ENCODE measurements at places on chromosomes 1 and 21. TPM values are rescaled to one million over a fixed set of nuclear protein-coding genes. Genes with fewer than 3 reads are reported as not detected.

GRCh38 chr1:3695326-3696217 is 43.3 kb downstream of the TP73 start:
- no peaks in the 10 kb centered on the region for H3K36me3 ChIP-seq
- H3K27ac ChIP-seq = no peak overlapping the region
- peak overlapping the region; percentile 44 for H3K4me3 ChIP-seq
- no peaks in the 10 kb centered on the region for H3K27me3 ChIP-seq
- DNase-seq = no peak

DNA sequence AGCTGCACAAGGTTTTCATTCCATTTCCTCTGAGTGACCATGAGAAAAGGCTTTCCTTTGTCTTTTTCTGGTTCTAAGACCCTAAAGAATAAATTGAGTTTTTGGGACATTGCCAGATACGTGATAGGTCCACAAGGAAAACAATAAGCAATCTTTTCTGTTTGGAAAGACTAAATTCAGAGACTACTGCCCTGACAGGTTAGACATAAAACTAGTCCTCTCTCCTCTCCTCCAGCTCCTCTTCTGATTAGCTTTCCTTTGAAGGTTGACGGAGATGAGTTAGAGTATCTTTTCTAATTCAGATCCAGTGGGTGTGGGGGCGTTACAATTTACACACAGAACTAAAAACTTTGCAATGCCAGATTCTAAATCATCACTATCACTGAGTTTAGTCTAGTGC is 57.8 kb upstream of the C1orf53 start:
- H3K36me3 ChIP-seq = no peaks in the 10 kb centered on the region
- H3K27ac ChIP-seq = no peak overlapping the region
- H3K4me3 ChIP-seq = no peak overlapping the region
- H3K27me3 ChIP-seq = no peaks in the 10 kb centered on the region

DNA sequence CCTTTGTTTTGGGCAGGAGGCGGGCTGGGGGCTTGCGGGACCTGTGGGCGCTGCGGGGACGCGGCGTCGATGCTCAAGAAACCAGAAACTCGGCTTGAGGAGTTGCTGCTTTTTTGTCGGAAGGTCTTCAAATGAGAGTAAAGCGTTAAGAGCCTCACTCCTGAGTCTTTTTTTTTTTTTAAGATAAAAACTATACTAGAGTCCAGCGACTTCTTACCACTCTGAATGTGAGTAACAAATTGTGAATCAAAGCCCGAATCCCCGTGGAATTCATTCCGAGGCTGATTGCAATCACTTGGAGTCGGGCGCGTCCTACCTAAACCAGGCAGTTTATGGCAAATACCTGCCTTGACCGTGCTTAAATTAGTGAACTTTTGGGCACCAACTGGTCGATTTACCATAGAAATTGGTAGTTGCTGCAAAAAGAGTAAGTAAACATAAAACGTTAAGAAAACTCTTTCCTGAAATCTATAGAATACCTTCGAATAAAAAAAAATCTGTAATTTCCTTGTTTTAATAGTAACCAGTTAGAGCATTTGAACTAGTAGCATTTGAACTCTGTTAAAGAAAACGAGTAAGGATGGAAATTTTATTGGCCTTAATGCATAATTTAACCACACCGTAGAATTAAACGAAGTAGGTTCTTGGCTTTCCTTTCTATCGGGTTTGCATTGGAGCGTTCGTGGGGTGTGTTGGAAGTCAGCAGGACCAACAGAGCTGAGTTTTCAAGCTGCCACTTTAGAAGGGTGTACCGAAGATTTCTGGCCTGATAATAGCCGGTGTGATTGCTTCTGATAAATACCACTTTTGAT is 769 bp downstream of the GPSM2 start:
- H3K4me3 ChIP-seq = peak overlapping the region; percentile 97
- no peaks in the 10 kb centered on the region for H3K4me1 ChIP-seq
- H3K27me3 ChIP-seq = no peaks in the 10 kb centered on the region
- peak overlapping the region; percentile 69 for H3K27ac ChIP-seq

DNA sequence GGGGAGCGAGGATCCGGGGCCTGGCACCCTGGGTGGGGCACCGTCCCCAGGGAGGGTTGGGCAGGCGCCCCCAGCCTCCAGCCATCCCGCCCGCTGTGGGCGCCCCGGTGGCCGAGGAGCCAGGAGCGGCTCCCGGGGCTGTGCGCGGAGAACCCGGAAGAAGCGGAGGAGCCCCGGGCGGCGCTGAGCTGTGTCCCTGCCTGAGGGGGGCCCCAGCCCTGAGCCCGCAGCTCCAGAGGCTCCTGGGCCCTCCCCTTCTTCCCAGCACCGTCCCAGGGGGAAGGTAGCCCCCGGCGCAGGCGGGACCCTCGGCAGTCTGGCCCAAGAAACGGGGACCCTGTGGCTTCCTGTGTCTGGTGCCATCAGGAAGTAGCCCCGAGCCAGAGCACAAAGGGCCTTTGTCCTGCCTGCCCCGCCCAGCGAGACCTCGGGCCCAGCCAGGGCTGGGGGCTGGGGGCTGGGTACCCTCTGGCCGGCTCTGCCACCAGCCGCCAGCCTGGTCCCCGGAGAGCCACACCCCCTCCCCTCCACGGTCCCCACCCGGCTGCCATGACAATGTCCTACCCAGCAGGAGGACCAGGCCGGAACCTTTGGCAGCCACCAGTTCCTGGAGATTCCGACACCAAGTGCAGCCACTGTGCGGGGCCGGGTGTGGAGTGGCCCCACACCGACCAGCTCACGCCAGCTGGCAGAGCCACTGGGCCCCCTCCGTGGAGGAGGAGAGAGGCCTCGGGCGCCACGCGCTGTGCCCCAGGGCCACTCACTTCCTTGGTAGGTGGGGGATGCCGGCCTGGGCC is 15.6 kb upstream of the TTLL10 start:
- H3K4me3 ChIP-seq = peak overlapping the region; percentile 60
- H3K4me1 ChIP-seq = no peaks in the 10 kb centered on the region
- DNase-seq = no peak
- no peaks in the 10 kb centered on the region for H3K36me3 ChIP-seq

DNA sequence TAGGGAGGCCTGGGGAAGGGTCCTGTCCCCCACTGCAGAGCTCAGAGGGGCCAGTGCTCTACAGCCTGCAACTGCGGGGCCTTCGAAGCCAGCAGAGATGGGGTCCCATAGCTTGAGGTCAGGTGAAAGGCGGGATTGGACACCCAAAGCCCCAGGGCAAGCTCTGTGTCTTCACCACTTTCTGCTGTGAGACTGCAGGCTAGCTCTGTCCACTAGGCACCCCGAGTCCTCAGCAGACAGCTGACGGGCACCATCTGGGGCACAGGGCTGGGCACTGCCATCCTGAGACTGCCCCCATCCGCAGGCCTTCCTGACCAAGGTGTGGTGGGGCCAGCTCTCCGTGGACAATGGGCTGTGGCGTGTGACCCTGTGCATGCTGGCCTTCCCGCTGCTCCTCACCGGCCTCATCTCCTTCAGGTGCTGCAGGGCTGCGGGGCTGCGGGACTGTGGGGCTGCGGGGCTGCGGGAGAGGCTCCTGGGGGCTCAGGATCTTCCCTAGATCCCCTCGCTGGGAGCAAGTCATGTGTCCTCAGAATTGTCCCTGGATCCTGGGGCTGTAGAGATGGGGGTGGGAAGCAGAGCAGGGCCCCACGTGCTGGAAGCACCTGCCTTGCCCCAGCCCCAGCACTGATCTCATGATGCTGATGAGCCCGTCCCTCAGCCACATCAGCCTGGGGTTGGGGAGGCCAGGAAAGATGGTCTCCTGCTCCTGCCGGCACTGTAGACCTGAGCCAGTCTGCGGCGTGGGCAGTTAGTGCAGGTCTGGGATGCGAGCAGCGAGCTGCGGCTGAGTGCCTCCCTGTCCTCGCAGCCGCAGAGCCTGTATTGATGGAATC is 46.8 kb downstream of the TRPM2 start:
- no peak overlapping the region for H3K27ac ChIP-seq
- no peak for DNase-seq
- no peak overlapping the region for H3K4me3 ChIP-seq
- H3K36me3 ChIP-seq = no peaks in the 10 kb centered on the region

DNA sequence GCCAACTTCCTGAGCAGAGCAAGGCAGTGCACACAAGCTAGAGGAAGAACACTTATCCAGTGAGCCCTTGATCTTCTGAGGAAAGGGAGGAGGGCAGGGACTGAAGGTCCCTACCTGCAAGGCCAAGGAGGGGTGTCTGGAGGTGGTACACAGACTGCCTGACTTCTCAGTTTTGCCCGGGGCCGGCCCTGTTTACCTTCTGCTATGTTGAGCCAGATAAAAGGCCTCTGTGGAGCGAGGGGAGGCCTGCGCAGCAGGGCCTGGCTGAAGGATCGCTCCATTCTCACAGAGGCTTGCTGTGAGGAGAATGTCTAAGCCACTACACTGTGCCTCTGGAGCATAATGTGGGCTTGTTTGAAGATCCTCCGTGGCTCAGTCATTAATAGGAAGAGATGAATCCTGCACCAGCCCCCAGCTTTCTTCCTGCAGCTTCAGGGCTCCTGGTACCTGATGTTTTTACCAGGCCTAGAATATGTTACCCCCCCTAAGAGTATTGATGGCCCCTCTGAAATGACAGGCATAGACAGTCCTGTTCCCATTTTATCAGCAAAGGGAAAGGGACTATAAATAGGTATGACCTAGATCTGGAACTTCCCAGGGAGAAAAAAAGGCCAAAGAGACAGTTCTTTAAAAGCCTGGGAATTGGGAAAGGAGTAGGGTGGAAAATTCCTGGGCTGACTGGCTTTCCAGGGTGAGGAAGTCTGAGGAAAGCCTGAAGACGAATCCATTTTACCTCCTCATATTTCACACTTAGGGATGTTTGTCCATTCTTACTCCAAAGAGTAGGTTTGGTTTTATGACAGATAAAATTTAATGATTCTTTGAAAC is 4.7 kb downstream of the POGK start:
- H3K27ac ChIP-seq = peak overlapping the region; percentile 60
- H3K36me3 ChIP-seq = peaks cover 4% of the 10 kb centered on the region
- no peak for DNase-seq
- H3K4me1 ChIP-seq = peaks cover 21% of the 10 kb centered on the region
- H3K27me3 ChIP-seq = no peaks in the 10 kb centered on the region

DNA sequence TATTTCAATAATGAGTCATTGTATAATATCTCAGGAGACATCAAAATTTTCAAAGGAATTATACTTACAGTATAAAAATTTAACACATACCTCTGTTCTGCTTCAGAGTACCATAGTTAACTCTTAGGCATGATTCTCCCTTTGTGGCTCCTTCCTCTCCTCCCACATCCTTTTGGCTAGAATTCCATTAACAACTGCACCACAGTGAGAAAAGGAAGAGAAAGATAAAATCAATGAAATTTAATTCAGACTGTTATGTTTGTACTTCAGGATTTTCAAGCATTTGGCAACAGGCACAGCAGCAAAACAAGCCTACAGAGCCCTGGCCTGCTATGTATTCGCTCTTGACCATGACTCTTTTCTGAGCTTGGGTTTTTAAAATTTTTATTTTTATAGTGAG is 57.2 kb upstream of the SGIP1 start:
- no peak overlapping the region for H3K27ac ChIP-seq
- no peak for DNase-seq
- H3K4me3 ChIP-seq = no peak overlapping the region

DNA sequence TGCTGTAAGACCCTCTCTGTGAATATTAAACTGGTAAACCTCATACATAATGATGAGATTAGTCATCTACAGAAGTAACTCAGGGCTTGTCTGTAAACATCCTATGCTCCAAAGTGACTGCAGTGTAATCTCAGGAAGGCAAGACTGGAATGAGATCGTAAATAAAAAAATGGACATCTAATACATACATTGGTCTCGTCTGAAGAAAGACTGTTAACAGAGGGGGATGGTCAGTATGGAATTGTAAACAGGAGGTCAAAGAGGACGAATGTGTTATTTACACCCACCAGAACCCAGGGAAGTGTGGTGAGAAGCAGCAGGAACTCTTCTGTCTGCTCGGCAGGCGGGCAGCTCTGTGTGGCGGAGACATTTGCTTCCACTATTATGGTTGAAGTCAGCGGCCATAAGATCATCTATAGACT is 51.4 kb downstream of the DISC1 start:
- H3K36me3 ChIP-seq = no peaks in the 10 kb centered on the region
- no peaks in the 10 kb centered on the region for H3K27me3 ChIP-seq
- no peaks in the 10 kb centered on the region for H3K4me1 ChIP-seq
- no peak for DNase-seq

DNA sequence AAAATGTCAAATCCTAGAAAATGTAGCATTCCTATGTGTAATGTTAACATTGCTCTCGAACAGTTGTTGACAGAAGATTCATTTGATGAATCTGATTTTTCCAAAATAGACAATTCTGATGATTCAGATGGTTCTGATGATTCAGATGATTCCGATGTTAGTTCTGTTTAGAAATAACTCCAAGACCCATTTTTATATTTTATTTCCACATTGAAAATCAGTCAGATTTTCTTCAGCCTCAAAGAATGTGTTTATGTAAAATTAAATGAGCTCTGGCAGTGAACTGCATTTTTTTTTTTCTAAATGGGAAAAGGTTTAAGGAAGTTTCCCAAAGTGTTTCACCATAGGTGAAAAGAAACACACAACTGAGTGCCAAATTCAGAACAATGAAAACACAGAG is 136.5 kb downstream of the TSEN15 start:
- no peaks in the 10 kb centered on the region for H3K36me3 ChIP-seq
- peak overlapping the region; percentile 1 for H3K27ac ChIP-seq
- DNase-seq = no peak
- H3K4me3 ChIP-seq = no peak overlapping the region
- H3K4me1 ChIP-seq = no peaks in the 10 kb centered on the region

GBP2 gene
- 122 TPM for total RNA-seq

SYPL2 gene
- total RNA-seq = 1.4 TPM

PDZK1IP1 gene
- total RNA-seq = 2.2 TPM

WNT9A gene
- total RNA-seq = 1.3 TPM

KCNJ9 gene
- total RNA-seq = not detected

HTR6 gene
- total RNA-seq = not detected

SPRR2A gene
- total RNA-seq = not detected

OR2L3 gene
- total RNA-seq = 0.33 TPM

ANKRD45 gene
- not detected for total RNA-seq
